ENCODE measurements at places on chromosomes 3 and 15.

- no peak for DNase-seq
Observed at GRCh38 chr3:114350690-114351089, 56.9 kb downstream of the TIGIT start.

GRCh38 chr3:150805354-150805753, 42.4 kb upstream of the SIAH2 start:
- DNase-seq: no peak

GRCh38 chr3:33690341-33690740, 27.7 kb downstream of the CLASP2 start:
- no peak for DNase-seq

GRCh38 chr3:18405141-18405540, 20.0 kb downstream of the SATB1 start:
- DNase-seq: no peak

GRCh38 chr3:10469441-10470119, 35.8 kb downstream of the ATP2B2 start:
- DNase-seq: no peak

DNA sequence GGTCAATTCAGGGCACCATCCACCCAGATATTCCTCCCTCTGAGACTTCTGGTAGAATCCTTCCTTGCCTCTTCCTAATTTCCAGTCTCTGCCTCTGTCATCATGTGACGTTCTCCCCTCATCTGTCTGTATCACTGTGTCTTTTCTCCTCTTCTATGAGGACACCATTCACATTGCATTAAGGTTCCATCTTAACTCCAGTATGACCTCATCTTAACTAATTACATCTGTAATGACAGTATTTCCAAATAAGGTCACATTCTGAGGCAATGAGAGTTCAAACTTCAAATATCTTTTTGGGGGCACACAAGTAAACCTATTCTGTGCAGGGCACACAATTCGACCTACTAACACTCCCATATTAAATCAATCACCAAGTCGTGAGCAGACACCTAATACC, 169.7 kb downstream of the FHIT start:
- no peak for DNase-seq

DNA sequence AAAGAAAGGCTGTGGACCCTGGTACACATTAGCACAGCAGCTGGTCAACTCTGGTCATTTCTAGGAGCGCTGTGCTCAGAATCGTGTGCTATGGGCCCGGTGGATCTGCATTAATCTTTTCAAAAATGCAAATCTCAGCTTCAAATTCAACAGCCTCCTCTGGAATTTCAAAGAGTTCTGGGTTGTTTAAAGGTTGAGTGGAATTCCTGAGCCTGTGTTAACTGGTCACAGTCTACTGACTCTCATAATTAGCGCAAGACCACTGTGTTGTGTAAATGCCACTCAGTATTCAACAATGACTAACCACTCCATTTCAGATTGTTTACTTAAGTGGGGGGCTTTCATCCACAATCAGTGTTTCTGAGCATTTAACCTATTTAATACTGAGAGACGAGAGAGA, 2.7 kb upstream of the ARNT2 start:
- no peak for DNase-seq

- no peak for DNase-seq
Observed at GRCh38 chr3:193711964-193712598, 119.1 kb downstream of the OPA1 start.

GRCh38 chr3:99458013-99458412, 180.4 kb upstream of the COL8A1 start:
- DNase-seq: no peak

DNA sequence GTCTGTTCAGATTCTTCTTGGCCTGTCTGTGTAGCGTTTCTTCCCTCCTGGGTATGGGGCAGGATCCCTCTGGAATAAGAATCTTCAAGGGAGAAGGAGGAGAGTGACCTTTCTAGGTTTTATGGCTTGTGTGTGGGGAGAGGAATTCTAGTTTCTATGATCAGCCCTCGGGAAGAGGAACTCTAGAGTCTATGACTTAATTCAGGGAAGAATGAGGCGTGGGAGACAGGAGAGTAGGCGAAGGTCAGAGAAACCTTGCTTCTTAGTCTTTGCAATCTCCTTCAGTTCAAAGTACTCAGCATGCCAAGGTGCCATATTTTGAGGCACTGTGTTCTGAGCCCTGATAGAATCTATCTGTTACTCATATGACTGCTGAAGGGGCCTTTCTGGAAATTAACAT, 99.2 kb upstream of the C3orf80 start:
- no peak for DNase-seq

GRCh38 chr3:110343945-110344344, 727.7 kb upstream of the NECTIN3 start:
- DNase-seq: no peak

DNA sequence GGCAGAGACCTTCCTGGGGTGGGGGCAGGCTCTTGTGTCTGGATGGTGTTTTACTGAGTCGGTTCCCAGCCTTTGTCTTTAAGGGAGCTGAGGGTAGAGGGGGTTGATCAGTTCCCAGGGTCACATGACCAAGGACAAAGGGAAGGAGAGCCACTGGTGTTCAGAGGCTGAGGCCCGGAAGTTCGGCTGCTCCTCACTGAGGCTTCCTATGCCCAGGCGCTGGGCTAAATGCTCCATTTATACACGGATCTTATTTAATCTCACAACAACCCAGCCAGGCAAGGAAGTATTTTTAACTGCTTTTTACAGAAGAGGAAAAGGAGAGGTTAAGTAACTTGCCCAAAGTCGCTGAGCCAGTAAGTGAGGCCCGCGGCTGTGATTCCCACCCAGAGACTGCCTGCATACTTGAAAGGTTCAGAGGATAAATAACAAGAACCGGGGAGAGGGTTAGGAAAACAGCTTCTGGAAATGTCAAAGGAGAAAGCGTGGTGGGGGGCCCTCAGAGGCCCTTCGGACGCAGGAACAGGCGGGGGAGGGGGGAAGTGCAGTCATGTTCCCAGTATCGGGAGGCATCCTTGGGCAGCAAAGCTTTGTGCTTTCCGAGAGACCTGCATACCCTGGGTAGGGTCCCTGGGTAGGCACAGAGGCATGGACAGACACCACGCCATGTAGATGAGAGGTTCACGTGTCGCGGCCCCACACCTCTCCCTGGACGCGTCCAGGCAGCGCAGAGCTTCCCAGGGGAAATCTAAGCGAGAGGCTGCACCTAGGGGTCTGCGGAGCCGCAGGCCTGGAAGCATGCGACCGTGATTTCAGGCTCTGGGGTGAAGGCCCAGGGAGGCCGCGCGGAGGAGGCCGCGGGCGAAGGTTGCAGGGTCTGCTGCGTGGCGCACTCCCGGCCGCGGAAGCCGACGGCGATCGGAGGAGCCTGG, 21.3 kb downstream of the EPHB3 start:
- no peak for DNase-seq

DNA sequence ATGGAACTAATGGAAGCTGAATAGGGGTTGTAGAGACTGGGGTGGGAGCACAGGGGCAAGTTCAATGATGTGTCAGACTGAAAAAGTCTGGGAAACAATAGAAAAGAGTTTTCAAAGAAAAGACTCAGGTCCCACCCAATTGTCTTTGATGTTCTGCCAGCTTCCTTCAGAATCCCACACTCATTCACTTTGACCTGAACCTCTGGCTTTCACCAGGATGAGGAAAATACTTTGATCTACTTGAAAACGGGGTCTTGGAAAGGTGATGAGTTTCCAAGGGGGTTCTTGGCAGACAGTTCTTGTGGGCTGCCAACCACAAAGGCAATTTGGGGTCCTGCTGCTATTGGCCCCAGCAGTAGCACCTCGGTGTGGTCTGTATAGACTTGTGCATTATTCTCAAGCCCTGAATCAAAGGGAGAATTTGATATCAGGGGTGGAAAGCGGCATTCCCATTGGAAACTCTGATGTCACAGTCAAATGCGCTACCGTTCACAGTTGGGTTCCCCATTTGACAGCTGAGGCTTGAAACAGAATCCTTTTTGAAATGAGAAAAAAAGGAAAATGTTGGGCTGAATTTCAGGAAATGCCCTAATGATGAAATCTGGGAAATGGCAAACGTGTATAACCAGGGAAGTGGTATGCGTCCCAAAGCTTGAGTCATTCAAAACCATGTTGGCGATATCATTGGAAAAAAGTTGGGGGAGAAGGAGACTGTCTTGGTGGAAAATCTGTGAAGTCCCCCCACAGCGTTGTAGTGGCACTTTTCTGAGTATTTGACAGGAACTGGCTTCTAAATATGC, 229.2 kb upstream of the LRTM1 start:
- DNase-seq: no peak

DNA sequence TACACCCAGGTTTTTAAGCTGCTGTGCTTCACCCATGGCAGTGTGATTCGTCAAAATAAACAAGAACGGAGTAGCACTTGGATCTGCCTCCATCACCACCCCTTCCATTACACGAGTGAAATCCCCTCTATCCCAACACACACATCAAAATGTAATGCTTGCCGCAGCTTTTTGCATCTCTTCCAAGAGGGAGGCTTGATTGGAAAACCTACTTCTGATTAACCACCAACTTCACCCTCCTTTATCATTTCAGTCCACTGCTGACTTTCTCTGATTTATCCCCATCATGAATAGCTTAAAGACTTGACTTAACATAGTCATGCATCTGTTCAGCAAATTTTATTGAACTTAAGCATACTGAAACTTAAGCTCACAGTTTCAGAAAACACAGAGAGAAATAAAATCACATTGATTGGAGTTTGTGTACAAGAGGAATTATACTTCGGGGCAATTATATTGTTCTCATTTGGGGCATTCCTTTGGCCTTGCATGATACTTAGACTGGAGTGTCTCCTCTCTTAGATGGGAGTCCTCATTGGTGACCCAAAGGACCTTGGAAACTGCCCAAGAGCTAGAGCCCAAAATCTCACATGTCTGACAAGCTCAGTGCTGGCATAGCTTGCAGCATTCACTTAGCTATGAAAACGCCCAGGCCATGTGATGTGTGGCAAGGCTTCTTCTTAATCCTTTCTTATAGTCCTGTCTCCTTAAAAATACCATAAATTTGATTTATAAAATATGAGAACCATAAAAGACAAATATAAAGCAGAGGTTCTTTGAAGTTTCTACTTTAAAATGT, 124.3 kb upstream of the UMPS start:
- DNase-seq: no peak

GRCh38 chr15:72353266-72353665, 22.5 kb downstream of the HEXA start:
- DNase-seq: no peak

GRCh38 chr3:56309465-56309864, 158.8 kb downstream of the ERC2 start:
- DNase-seq: no peak

DNA sequence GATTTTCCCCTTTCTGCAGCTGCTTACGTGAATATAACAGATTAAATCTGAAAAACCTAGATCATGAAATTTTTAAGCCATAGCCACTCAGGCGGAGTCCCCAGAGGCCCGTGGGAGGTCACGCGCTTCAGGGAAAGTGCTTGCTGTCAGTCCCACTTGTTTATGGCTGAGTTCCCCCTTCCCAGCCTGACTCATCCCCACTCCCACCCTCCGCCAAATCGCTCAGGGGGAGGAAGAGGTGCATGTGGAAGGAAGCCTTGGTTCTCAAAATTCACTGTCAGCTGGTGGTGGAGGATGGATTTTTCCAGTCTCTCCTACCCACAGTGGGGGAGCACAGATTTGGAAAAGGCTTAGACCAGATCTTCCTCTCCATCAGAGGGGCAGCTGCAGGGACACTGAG, 67.4 kb downstream of the CORO2B start:
- no peak for DNase-seq

- no peak for DNase-seq
Observed at GRCh38 chr15:84840255-84840654, 23.1 kb downstream of the ALPK3 start.

DNA sequence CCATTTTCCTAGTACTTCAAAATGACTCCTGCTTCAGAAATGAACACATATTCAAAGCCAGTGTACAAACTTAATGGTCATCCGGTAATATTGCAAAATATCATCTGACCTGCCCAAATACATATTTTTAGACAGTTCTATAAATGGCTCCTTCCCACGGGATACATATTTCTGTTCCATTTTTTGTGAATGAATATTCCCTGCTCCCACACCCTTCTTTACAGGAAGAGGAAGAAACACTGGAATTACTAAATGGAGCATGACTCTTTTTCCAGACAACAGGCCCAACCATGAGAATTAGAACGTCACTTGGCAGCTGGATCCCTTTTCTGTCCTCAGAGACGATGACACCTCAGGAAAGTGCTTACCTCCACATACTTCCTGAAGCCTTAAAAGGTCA, 38.0 kb upstream of the CBLB start:
- DNase-seq: no peak

DNA sequence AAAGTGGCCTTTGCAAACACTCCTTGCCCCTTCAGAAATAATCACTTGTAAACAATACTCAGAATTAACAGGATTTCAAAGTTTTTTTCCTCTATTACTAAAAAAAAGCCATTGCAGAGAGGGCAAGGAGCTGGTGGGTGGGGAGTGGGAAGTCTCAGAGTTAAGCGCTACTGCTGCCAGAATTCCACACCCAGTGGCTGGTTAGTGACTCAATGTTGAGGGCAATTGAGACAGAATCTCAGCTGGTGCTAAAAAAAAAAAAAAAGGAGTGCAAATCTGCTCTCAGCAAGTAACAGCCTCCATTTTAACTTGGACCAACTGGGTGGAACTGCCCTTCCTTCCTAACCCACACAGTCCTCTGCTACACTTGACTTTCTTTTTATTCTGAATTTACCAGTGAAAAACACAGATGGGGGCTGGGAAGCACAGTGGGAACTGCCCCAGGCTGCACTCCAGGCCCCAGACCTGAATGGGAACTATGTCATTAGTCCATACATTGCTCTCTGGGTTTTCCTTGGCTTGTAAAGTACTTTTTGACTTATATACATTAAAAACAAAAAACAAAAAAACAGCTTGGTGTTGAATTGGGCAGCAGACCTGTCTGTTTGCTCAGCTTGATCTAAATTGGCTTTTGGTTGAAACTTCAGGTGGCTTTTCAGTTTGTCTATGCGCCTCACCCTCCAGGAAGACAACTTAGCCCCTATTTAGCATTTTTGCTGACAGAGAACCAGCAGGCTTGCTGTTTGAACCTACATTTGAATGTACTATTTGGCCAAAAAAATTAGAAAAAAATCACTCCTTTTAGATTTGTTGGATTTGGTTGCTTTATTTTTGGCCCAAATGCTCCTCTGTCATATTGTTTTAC, 357.8 kb upstream of the TBL1XR1 start:
- no peak for DNase-seq

GRCh38 chr3:190192087-190192486, 71.4 kb upstream of the P3H2 start:
- no peak for DNase-seq

DNA sequence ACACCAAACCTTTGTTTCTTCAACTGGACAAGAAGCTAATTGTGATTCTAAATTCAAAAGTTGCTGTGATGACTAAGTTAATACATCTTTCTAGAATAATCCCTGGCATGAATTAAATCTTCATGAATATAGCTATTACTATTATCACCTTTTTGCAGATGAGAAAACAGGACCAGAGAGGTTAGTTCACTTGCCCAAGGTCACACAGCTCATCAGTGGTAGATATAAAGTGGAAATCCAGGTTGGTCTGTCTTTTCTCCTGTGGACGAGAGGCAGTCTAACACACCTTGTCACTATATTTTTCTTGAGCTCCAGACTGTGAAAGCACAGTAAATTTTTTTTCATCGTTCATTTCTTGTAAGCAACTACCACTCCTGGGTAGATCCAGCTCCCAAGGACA, 247.6 kb upstream of the LRTM1 start:
- DNase-seq: no peak

Data from HTR-8/SVneo (cell line).